ENCODE measurements at places on chromosomes 1 and 21.

DNA sequence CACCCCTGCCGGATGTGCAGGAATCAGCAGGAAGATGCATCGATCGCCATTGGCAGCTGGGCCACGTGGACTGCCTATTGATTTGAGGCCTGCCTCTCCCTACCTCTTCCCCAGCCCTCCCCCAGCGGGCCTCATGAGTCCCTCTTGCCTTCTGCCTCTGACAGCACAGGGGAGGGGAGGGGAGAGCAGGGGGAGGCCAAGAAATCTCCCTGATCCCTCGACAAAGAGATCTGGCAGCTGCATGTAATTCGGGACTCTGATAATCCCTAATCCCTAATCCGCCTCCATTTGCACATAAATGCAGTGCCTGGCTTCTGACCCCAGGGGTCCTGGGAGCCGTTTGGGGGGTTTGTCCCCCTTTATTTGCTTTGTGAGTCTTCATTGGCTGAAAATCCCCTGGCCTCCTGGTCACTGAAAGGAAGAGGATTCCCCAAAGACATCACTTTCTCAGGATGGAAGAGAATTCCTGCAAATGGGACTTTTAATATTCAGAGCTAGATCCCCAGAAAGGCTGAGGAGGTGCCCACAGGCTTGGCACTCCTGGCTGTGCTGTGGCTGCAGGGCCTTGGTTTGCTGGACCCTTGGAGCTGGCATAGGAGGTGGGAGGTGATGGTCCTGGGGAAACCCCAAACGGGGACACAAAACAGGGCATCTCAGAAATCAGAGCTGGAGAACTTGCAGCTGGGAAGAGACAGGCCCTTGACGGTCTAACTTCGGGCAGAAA, 239.4 kb upstream of the POU3F1 start:
- DNase-seq, result no peak

DNA sequence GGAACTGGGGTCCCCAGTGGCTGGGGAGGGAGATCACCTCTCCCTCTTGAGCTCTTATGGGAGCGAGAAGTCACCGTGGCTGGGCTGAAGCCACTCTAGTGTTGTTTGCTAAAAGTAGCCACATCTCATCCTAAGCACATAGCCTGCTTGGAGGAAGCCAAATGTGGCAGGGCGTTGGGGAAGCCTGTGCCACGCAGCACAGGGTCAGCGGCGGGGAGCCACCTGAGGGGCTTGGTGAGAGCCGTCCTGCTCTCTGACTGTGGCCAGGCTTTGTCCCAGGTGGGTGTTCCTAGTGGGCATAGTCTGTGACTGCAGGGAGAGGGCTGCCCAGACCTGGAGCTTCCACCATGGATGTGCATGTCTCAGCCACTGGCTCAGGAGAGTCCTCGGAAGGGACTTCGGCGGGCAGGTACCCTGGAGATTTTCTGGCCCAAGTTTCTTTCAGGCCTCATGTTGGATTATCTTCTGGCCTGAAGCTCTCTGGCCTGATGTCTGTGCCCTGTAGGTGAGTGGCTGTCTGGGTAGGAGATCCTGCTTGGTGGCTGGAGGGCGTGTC, 38.9 kb downstream of the MORN1 start:
- no peak for DNase-seq

GRCh38 chr1:1847061-1847850, 43.6 kb downstream of the GNB1 start:
- peak; percentile 36 for DNase-seq

DNA sequence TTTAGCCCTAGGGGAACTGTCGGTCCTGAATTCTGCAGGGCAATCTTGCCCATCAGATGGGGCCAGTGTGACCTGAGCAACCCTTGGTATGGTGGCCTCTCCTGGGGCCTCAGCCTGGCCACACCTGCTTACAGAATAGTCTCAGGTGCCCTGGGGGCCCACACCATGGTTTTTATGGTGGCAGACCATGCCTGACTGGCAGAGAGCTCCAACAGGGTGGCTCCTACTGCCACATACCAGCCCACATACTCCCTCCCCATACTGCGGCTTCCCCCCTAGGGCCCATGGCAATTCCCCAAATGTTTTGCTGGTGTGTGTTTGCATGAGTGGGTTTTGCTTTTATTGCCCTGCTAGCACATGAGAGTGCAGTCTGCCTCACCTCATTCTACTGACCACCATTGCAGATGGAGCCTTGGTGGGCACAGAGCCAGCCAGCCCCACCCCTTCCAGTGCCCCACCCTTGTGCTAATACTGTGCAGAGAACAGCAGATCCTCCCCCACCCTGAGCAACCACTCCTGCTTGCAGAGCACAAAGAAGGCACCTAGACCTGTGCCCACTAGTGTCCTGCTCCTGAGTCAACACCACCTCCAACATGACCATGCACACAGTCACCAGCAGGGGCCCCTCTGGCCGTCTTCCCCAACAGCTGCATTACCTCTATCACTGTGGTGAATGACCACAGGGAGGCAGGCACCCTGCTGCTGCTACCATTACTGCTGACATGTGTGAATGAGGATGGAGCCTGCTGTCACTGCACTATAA, 86.8 kb downstream of the GDAP2 start:
- DNase-seq, result no peak

Measured in transverse colon (tissue), 4 donors.